Effector CD4-positive, alpha-beta T cell (primary cell): ENCODE measurements at places on chromosomes 7 and 10.

- no peak for DNase-seq
Measured at GRCh38 chr7:96152706-96153105, 169.2 kb downstream of the SLC25A13 start.

DNA sequence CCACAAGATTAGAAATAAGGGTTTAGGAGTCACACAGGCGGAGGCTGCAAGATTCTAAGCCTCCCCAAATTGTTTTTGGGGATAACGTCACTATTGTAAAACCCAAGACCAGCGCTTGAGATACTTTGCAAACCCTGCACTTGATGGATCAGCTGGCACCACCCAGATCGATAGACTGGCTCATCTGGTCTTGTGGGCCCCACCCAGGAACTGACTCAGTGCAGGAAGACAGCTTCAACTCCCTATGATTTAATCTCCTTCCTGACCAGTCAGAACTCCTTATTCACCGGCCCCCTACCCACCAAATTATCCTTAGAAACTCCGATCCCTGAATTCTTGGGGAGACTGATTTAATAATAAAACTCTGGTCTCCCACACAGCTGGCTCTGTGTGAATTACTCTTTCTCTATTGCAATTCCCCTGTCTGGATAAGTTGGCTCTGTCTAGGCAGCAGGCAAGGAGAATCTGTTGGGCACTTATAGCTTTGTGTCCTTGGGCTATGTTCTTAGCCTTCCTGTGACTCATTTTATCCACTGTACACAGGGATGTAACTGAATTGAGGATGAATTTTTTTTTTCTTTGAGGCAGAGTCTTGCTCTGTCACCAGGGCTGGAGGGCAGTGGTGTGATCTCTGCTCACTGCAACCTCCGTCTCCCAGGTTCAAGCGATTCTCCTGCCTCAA, 64.4 kb upstream of the CARD11 start:
- no peak for DNase-seq

DNA sequence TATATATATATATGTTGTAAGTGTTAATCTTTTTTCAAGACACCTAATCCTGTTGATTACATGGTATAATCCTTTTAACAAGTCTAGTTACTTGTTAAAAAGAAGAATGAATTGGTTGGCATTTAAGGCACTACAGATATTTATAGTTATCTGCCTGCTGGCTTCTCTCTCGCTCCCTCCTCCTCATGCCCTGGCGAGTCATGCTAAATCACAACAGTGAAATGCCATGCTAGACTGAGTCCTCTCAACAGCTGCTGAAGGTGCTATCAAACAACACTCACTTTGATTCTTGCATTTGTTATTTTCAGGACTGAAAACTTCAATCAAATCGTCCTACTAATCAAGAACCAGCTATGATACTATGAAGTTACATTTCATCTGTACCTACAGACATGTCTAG, 15.4 kb downstream of the NRAP start:
- DNase-seq = no peak

GRCh38 chr10:21160116-21160515, 263.0 kb upstream of the NEBL start:
- no peak for DNase-seq

DNA sequence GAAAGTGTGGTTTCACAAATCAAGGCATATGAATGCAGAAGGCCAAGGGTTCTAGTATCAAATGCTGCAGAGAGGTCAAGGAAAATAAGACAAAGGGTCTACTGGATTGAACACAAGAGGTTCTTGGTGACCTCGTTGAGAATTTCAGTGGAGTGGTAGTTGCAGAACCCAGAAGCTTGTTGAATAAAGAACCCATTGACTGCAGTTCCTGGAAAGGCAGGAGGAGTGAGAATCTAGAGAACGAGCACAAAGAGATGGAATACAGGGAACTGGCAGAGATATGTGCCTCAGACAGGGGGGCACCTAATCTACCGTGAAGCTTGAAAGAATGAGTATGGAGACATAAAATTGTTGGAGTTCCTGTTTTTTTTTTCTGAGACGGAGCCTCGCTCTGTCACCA, 3.5 kb upstream of the SEPTIN7 start:
- no peak for DNase-seq

DNA sequence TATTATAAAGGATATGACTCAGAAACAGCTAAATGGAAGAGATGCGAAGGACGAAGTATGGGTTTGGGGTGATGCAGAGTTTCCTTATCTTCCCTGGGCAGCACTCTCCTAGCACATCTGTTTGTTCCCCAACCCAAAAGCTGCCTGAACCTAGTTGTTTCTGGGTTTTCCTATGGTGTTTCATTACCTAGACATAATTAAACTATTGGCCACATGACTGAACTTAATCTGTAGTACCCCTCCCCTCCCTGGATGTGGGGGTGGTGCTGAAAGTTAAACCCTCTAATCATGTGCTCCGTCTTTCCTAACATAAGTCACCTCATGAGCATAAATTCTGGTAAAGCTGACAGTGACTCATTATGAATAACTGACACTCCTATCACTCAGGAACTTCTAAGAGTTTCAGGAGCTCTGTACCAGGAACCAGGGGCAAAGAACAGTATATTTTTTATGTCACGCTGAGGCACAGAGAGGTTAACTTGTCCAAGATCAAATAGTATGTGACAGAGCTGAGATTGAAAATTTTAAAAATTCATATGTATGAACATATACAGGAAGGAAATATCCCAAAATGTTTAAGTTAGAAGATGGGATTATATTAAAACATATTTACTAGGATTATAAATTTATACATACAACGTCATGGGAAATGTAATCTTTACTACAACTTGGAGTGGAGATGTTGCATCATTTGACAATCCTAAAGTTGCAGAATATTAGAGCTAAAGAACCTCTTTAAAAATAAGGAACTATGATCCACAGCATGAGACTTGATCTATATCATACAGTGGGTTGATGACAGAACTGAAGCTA, 4.8 kb downstream of the STRIP2 start:
- DNase-seq = no peak

- DNase-seq = no peak
Measured at GRCh38 chr10:110780704-110781103, 91.0 kb upstream of the PDCD4 start.

GRCh38 chr7:48839108-48839507, 85.2 kb upstream of the CDC14C start:
- no peak for DNase-seq

GRCh38 chr7:47866120-47866519, 82.1 kb downstream of the PKD1L1 start:
- DNase-seq = no peak

GRCh38 chr10:22854935-22855421, 72.9 kb upstream of the ARMC3 start:
- DNase-seq = no peak

- no peak for DNase-seq
Measured at GRCh38 chr7:55509322-55509721, 63.0 kb downstream of the VOPP1 start.

DNA sequence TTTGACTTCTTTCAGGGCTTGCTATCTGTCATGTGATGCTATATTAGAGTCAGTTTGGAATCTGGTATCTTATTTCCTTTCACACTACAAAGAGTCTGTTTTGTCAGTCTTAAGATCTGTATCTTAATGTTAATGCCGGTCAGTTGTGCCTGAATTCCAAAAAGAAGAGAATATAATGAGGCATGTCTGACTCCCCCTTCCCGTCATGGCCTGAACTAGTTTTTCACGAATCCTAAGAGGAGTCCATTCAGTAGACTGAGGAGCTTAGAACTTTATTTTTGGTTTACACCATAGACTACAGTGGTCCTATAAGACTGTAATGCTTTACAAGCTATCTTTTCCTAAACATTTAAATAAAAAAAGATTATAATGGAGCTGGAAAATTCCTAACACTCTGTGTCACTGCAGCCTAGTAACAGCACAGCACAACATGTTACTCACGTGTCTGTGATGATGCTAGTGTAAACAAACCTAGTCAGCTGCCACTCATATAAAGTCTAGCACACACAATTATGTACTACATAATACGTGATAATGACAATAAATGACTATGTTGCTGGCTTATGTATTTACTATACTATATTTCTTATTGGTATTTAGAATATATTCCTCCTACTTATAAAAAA, 50.6 kb downstream of the VPS41 start:
- DNase-seq = no peak

DNA sequence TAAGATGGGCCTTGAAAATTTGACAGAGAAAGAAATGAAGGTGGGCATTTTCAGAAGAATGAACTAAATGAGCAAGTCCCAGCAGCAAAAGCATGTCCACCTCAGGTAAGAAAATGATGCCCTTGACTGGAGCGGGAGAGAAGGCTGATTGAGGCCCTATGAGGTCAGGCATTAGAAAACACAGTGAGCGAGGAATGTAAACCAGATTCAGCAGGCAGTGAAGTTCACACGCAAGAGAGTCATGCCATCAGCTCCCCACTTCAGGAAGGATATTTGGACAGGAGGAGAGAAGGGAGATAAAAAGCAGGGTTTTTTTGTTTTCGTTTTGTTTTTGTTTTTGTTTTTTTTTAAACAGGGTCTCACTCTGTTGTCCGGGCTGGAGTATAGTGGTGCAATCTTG, 166.4 kb downstream of the PPP1R17 start:
- no peak for DNase-seq

DNA sequence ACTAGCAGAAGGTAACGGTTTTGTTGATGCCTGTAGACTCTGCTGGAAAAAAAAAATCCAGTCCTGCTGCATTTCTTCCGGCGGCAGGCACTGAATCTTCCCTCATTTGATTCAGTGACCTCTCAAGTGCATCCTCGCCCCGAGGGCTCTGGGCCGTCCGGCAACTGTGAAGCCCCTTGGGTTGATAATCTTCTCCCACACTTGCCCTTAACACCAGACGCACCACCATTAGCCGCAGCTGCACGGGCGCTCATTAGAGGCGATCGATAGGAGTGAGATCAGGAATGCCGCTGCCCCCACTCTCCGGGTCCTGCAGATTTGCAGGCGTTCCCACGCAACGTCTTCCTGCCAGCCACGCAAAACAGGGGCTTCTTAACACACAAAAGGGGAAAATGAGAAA, 200.0 kb upstream of the MKI67 start:
- DNase-seq = no peak

- DNase-seq = no peak
Measured at GRCh38 chr7:66638309-66639099, 9.8 kb downstream of the KCTD7 start.

GRCh38 chr7:81079746-81080145, 160.9 kb upstream of the SEMA3C start:
- no peak for DNase-seq

DNA sequence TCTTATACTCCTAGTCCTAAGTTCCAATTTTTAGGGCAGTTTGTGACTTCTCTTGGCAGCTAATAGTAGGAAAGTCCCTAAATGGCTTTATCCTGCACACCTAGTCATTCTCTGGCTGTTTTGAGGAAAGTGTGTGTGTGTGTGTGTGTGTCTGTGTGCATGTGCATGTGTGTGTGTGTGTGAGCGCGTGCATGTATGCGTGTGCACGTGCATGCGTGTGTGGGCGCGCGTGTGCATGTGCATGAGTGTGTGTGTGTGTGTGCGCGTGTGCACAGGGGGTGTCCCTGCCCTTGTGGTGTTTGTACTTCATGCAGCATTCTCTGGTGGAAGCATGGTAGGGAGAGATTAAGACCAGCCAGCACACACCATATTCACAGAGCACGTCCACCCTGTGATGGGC, 18.2 kb downstream of the MACROH2A2 start:
- DNase-seq = no peak

DNA sequence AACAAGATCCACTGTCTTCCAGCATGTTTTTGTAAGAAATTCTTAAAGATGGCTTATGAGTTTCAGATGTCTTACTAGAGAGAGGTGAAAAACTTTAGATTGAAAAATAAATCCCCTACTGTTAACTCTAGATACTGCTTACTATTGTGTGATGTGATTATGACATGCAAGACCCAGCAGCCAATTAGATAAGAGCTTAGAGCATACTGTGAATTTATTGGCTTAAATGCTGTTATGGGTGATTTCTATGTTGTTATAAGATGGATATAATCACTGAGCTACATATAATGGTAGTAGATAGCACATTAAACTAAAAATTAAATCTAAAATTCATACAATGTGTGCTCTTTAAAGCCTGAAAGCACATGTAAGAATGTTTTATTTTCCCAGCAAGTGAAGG, at the start of gene RNF133:
Gene RNF133 (minus strand): TSS at position 101 of the 400 bp plus-strand sequence. CDS start 199 bp downstream, outside the sequence.
- no peak for DNase-seq
